ENCODE measurements at places on chromosomes 6 and 20. TPM values are rescaled to one million over a fixed set of nuclear protein-coding genes. Genes with fewer than 3 reads are reported as not detected.

GRCh38 chr20:43913291-43914025 is 1.2 kb upstream of the TOX2 start:
- DNase-seq: no peak

DNA sequence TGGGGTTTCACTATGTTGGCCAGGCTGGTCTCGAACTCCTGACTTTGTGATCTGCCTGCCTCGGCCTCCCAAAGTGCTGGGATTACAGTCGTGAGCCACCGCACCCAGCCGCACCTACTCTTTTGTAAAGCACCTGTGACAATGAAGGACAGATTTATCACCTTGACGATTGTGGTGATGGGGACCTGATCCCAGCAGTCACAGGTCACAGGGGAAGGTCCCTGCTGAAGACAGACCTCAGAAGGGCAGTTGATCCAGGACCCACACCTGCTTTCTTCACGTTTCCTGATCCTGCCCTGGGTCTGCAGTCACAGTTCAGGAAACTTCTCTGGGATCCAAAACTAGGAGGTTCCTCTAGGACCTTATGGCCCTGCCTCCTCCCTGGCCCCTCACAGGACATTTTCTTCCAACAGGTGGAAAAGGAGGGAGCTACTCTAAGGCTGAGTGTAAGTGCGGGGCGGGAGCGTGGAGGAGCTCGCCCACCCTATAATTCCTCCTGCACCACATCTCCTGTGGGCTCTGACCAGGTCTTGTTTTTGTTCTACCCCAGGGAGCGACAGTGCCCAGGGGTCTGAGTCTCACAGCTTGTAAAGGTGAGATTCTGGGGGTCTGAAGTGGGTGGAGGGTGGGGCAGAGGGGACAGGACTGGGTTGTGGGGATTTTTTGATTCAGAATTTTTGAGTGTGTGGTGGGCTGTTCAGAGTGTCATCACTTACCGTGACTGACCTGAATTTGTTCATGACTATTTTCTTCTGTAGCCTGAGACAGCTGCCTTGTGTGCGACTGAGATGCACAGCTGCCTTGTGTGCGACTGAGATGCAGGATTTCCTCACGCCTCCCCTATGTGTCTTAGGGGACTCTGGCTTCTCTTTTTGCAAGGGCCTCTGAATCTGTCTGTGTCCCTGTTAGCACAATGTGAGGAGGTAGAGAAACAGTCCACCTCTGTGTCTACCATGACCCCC is 3.0 kb downstream of the HLA-E start:
- no peak for DNase-seq

FOXA2 gene
- not detected for total RNA-seq

DNA sequence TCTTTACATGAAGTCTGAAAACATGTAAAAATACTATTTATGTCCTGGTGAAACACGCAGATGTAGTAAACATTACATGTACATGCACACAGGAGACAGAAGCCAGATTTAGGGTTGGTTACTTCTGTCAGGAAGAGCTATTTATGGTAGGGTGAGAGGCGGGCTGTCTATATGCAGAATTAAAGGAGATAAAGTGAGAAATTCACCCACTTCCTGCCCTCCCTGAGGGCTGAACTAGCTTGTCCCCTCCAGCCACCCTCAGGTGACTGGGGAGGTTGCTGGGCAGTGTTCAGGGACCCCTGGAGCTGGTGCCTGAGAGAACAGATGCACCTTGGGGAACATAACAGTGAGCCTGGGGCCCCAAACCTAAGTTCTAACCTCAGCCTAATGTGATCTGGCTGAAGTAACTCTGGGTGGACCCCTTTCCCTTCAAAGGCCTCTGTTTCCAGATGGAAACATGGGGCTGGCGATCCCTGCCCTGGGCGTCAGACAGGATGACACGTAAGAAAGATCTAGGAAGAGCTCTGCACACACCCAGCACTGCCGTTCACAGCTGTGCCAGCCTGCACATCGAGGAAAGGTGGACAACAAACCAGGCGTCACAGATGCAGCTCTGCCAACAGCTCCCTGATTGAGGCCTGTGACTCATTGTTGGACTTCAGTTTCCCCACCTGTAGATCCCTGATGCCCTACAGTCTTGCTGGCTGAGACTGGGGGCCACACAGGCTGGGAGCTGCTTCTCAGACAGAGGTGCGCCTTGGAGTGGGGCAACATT is 1.3 kb downstream of the PI16 start:
- no peak for DNase-seq

DNA sequence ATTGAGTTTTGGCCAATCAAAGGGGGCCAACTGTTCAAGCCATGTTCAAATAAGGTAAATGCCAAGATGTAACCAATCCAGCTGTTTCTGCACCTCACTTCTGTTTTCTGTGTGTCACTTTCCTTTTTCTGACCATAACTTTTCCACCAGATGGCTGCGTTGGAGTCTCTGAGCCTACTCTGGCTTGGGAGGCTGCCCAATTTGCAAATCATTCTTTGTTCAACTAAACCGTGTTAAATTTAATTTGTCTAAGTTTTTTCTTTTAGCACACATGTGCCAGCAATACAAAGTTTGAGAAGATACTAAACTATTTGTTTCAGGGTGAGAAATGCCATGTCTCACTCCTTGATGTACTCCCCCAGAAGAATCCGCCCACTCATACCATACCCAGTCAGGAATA is 52.1 kb downstream of the IYD start:
- DNase-seq: no peak

DNA sequence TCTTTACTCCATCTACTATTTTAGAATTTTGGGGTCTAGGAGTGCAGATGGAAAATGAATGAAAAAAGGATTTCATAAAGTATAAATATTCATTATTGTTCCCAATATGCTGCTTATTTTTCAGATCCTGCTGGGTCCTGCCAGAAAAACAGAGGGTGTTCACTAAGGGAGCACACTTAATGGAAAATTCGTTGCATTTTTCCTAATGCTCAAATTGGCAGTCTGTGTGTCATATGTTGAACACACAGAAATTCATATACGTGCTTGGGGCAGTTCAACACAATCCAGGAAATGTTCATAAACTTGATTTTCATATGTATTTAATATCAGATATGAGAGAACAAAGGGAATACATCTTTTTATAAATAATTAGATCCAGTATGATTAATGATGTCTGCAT is 1019.4 kb downstream of the EPHA7 start:
- no peak for DNase-seq

DNA sequence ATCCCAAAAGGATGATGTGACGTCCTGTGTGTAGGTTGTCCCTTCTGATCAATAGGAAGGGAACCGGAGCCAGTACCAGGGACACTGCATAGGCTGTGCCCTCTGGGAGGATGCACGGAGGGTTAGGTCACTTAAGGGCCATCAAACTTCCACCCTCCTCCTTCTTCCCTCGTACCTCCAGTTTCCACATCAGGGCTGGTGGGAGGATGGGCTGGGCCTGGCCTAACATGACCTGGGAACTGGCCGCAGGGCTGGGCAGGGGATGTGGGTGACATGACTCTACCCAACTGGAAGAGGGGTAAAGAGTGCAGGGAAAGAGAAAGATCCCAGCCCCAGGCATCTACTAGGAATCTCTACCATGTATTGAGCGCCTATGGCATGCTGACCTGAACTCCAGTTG is 46.2 kb upstream of the MDGA1 start:
- no peak for DNase-seq

DNA sequence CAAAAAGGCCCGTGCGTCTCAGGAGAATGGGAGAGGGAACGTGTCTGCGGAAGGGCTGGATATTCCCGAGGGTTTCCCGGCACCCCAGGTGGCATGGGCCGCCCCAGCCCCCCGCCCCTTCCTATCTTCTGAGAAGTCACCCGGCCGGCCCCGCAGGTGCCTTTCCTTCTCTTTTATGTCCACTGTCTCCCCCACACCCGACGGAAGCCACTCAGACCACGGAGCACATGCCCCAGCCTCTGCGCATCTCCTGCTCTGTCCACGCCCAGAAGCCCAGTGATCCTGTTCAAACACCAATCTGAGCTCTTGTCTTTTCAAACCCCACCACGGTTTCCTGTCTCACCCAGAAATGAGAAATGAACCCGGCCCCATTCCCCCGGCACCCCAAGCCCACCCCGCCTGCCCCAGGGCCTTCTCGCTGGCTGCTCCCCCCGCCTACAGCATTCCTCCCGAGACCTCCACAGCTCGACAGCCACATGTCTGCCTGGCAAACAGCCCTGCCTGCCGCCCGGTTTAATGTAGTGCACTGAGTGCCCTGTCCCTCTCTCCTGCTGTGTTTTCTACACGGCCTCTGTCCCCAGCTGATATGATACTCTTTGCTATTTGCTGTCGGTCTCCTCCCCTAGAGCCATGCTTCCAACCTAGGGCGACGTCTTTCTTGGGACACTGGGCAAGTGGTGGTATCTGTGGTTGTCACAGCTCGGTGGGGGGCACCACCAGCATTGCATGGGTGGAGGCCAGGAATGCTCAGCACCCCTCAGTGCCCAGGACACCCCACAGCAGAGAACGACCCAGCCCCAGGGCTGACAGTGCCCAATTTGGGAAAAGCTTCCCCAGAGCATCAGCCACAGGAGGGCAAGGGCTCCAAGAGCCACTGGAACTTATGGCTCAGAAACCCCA is 182.7 kb downstream of the TAF4 start:
- no peak for DNase-seq

DNA sequence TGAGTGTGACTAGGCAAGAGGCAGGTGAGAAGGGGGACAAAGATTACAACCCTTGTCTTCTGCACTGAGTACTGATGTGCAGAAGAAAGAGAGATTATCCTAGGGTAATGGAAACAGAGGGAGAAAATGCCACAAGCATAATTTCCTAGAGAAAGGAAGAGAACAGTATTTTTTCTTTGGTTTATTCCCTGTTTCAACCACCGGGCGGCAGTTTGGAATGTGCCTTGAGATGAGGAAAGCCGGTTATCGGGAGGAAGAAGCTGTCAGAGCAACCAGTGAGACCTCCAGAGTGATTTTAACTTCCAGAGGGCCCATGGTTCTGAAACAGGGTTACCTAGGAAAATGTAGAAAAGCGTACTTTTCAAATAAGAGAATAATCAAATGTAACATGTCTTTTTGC is 121.4 kb downstream of the REV3L start:
- peak; percentile 51 for DNase-seq

- peak; percentile 95 for DNase-seq
Measured at GRCh38 chr6:26017632-26017966, 55.0 kb downstream of the TRIM38 start.

- DNase-seq: no peak
Measured at GRCh38 chr6:116330511-116330910, 40.2 kb upstream of the DSE start.

SAMD10 gene
- 0.99 TPM for total RNA-seq

DNA sequence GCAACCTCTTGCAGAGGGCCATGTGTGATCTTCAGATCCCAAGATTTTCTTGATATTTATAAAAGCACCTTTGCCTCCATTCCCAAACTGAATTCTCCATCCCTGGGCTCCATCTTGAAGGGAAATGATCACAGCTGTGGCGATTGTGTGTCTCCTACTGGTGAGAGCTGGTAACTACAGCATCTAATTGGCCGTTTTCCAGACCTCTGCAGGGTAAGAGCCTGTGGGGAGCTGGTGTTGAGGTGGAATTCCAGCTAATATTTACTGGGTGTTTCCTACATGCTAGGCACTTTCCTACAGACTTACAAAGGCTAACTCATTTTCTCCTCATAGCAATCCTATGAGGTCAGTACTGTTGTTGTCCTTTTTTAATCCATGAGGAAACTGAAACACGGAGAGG is 59.2 kb upstream of the FNDC1 start:
- peak; percentile 60 for DNase-seq

- DNase-seq: peak; percentile 28
Measured at GRCh38 chr6:74785236-74785635, 420.6 kb downstream of the COL12A1 start.

- DNase-seq: no peak
Measured at GRCh38 chr6:109420751-109421150, 19.7 kb downstream of the PPIL6 start.

NRM gene
- 1.5 TPM for total RNA-seq

DNA sequence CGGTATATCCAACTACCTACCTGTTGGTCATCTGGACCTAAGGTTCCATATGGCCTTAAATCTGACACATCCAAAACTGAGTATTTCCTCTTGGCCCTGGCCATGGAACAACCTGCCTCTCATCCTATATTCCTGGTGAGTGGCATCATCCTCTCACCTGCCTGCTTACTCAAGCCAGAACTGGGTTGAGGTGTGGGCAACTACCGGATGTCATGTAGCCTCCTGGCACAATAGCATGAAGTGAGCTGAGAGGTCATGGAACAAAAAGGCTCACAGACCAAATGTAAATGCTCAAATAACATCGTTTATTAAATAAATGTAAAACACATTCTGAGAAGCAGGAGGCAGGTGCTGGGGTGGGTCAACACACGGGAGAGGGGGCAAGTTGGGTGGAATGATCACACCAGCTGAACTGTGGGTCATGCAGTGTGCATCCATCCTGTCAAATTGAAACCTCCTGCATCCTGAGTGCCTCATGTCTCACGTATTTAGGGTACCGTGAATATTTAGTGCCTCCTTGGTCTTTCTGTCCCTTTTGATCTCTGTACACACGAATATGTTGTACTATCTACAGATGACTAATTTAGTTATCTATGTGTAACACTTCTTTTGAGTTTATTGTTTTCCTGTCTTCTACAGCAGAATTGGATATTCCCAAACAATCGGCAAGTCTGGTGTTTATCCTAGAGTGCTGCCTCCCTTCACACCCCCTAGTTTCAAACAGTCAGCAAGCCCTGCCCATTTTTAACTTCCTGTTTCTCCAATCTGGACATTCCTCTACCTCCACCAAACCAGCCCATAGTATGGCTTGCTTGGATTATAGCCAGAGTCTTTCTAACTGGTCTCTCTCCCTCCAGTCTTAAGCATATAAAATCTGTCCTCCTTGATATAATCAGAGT is 7.9 kb upstream of the POU5F1 start:
- no peak for DNase-seq

GRCh38 chr6:123598011-123598410 is 38.7 kb downstream of the TRDN start:
- DNase-seq: no peak

GRCh38 chr6:49110916-49111315 is 352.1 kb downstream of the MMUT start:
- DNase-seq: no peak

DNA sequence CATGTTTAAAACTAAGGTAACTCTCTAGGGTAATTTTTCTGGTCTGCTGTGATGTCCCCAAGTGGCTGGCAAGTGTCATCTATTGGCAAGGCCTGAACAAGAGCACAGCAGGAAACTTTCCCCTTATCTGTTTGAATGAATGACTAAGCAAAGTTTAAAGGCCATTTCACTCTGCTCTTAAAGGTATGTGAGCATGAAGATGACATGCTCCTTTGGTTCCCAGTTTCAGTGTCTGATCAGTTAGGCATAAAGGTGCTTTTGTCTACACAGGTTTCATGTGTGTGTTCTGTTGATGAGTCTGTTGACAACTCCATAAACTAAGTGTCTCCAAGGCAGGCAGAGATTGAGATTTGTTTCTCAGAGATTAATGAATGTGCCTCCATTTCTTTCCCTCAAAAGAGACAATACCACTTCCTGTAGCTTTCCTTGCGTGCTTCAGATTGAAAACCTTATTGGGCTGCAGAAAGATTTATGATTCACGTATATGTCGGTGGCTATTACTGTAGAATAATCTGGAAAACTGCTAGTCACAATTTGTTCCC is 83.9 kb downstream of the MAP3K7 start:
- DNase-seq: no peak
